ENCODE measurements at places on chromosomes 6 and 20.

DNA sequence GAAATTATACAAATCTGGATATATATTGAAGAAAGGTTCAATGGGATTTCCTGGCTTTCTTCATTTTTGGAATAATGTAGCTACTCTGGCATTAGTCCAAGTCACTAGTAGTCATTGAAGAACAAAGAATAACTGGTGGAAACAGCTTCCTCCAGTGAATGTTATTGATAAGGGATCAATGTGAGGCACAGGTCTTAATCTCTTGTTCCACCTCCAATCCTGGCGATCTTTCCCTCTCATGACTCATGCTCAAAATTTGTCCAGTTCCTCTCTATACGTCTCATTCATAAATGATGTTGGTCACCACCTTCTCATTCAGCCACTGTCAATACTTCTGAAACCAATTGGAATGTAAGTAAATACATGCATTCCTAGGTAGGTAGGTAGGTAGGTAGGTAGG, 185.0 kb upstream of the BMP2 start:
- no peak for DNase-seq

DNA sequence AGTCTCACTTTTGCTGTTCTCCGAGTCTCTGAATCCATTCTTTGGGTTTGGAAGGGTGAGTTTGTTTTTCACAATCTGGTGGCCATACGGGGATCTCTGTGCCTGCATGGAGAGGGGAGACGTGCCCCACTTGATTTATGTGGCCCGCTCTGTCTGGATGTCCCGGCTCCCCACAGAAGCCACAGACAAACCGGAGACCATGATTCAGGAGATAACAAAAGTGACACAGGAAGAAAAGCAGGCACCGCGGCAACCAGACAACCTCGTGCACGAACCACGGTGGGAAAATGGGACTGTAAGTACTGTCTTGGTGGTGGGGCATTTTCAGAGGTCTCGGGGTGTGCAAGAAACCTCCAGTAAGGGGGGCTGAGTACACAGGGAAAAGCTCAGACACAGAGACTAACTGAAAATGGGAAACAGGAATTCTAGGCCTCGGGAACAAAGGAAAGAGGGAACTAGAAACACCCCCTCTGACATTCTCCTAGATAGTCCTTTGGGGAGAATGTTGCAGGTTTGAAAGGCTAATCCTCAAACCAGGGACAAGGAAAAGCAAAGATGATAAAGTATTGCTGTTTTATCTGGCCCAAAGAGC, 22.1 kb upstream of the ZNF318 start:
- no peak for DNase-seq

DNA sequence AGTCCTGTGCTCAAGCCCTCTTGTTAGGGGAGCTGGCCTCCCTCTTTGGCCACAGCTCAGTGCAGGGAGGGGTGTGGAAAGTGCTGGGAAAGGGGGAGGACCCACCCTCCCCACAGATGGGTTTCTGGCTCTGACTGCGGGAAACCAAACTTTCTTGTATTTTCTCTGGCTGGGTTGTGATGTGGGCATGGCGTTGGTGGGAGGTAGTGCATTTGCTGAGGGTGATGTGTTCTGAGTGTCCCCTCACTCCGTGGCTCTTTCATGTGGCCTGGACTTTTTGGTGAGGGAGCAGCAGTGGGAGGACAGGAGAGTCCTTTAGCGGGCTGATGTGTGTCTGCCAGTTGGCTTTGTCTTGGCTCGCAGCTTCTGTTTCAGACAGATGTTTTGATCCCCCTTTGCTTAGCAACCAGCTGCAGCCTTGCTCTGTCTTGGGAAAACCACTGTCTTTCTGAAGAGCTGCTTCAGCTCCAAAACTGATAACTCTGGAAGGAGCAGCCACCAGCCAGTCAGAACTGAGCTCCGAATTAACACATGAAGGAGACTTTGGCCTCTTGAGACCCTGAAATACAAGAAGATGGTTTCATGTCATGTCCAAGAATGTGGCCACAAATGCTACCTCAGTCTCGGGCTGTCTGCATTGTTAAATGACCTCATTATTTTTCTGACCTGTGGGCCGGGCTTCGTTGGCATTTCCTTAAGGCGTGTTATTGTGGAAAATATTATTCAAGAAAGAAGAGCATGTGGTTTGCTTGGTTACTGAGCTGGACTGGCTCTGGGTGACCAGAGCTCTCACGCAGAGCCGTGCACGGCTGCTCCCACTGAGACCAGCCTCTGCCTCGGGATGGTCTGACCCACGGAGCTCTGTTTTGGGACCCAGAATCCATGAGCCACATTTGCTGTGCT, 21.5 kb downstream of the SYNJ2 start:
- DNase-seq = no peak

GRCh38 chr6:106187424-106187982, 101.4 kb downstream of the PRDM1 start:
- DNase-seq = no peak

DNA sequence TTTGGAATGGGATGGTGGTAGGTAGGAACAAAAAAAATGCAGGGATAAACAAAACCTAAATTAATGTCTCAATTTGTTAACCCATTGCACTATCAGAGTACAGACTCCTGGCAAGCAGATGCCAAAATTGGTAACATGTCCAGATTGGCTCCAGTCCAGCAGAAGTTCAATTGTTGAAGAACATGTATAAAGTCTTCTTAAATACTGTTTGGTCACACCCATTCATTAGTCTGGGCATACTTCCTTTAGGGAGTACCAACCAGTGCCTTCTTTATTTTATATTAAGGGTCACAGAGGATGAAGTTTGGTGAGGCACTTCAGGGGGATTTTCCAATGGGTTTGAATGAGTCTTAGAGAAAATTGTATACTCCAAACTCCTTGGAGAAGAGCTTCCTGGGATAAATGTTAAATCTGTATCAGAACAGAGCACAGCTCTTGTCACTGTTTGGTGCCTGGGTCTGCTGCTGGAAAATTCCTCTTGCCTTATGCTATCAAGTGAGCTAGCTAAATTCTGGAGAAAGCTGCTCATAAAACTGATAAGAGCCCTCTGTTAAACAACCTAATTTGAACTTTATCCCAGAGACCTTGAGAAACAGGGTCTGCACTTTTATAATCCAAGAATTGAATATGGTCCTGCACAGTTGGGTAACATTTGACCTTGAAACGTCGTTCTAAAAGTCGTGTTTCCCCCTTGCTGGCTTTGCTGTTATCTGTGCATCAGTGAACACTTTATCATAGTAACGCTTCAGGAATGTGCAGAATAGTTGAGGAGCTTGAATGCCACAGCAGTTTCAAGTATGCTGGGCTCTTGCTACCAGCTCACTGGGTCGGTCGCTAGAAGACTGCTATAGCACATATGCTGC, 334.1 kb upstream of the CITED2 start:
- peak; percentile 93 for DNase-seq

GRCh38 chr6:37910998-37911397, 91.5 kb downstream of the ZFAND3 start:
- no peak for DNase-seq

DNA sequence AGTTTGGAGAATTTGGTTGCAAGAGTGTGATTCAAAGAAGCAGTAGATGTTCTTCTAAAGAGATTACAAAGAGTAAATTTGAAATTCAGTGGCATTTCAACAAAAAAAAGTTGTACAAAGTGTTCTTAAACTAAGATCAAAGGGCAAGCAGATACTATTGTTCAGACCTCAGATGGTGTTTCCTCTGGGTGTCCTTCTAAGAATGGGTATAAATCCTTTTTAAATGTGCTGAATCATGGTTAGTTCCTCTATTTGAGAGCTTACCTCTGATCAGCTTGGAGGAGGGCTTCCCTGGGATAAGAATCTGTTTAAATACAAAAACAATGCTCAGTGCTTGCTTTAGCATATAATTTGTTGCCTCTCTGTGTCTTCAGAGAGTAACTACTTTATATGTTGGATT, 6.3 kb downstream of the BMP6 start:
- no peak for DNase-seq

GRCh38 chr6:11363881-11364576, 131.6 kb upstream of the NEDD9 start:
- no peak for DNase-seq

- no peak for DNase-seq
These were observed 76.3 kb downstream of the DTNBP1 start for GRCh38 chr6:15586503-15586902.
